Sigmoid colon (tissue), 7 donors: ENCODE measurements at places on chromosomes 6 and 20. TPM values are rescaled to one million over a fixed set of nuclear protein-coding genes. Genes with fewer than 3 reads are reported as not detected.

DNA sequence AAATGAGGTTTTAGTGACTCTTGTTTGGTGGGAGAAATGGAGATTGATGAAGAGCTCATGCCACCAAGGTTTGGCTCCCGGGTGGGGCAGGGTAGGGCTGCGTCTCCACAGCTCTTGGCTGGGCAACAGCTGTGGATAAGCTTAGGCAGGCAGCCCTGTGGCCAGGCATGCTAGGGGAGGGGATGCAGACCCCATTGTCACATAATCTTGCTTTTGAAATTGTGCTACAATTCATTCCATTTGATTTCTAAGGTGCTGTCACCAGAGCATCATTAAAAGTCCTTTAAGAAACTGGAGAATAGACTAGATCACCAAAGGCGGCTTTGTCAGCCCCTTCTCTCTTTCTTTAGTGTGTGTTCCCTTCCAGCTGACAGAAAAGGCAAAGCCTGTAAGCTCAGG lies 574.2 kb upstream of the JAG1 start:
- no peak for DNase-seq

- no peak for DNase-seq
Observed at GRCh38 chr6:9532621-9533557, 882.0 kb downstream of the TFAP2A start.

- DNase-seq = peak; percentile 42
Observed at GRCh38 chr6:151069641-151070040, 170.1 kb upstream of the AKAP12 start.

SEL1L2 gene
- total RNA-seq = not detected
